Stimulated activated CD4-positive, alpha-beta T cell treated with anti-CD3 and anti-CD28 coated beads, Interleukin-2, amount 100 ng/mL, for 4 hours (primary cell): ENCODE measurements at places on chromosomes 11 and 22.

DNA sequence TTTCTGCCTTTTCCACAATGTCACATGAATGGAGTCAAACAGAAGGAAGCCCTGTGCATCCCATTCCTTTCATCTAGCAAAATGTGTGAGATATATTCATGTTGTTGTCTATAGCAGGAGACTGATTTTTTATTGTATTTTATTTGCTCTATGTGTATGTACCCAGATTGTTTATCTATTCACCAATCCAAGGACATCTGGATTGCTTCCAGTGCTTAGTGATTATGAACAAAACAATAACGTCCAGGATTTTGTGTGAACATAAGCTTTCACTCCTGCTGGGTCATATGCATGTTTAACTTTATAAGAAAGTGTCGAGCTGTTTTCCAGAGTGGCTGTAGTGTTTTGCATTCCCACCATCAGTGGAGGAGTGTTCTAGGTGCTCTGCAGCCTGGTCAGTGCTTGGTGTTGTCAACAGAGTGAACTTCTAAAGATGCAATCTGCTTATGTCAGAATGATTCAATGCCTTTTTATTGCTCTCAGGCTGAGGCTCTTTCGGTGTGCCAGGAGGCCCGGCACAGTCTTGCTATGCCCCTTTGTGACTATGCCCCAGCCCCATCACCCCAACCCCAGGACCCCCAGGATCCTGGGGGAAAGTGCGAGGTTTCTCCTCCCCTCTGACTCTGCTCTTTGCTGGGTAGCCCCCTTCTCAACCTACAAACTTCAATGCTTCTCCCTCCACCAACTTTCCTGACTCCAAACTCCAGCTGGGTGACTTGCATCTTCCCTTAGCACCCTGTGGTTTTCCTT lies 19.9 kb upstream of the SYT13 start:
- no peak for DNase-seq

- DNase-seq = no peak
Observed at GRCh38 chr22:35306350-35306967, 6.8 kb downstream of the TOM1 start.

DNA sequence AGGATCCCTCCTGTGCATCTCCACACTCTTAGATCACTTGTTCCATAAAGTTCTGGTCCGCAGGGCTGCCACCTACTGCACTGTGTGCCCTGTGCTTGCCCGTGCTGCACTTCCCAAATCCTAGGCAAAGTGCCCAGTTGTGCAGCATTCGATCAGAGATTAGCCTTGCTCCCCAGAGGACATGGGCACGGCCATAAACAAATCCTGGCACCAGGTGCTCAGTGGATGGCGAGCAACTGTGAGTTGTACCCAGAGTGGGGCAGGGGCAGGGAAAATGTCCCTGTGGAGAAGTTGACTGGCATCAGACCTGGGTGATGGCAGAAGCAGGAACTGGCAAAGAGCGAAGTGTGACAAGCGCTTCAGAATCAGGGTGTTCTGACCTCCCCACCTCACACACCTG lies 4.7 kb downstream of the FADS2 start:
- DNase-seq = no peak

- DNase-seq = peak; percentile 68
Observed at GRCh38 chr22:35660291-35661127, 12.3 kb downstream of the APOL6 start.

- DNase-seq = no peak
Observed at GRCh38 chr11:77886401-77886800, 65.5 kb downstream of the AAMDC start.

DNA sequence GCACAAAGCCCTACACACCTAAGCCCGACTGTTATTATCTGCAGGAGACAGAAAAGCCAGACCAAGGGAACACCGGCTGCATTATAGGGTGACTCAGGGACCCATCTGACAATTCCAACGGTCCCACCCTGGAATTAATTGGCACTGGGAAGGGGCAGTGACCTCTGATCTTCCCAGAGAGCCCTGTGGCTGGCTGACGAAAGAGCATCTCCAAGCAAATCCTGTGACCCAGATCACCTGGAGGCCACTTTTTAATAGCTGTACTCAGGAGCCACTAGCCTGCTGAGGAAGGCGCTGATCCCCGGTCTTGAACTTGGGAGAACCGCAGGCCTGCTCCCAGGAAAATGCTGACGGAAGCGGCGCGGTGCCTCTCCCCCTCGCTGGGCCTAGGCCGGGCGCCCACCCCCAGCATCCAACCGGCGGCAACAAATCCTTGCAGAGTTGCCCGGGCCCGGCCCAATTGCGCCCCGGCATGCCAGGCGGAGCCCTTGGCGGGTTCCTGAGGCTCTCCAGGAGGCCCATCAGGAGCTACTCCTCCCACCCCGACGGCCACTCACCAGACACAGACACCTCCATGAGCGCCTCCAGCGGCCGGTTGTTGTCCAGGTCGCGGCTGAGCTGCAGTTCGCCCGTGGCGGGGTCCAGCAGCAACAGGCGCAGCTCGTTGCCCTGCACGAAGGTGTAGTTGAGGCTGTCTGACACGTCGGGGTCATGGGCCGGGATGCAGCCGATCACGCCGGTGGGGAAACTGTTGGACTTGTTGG lies 4.2 kb downstream of the CELSR1 start:
- no peak for DNase-seq

DNA sequence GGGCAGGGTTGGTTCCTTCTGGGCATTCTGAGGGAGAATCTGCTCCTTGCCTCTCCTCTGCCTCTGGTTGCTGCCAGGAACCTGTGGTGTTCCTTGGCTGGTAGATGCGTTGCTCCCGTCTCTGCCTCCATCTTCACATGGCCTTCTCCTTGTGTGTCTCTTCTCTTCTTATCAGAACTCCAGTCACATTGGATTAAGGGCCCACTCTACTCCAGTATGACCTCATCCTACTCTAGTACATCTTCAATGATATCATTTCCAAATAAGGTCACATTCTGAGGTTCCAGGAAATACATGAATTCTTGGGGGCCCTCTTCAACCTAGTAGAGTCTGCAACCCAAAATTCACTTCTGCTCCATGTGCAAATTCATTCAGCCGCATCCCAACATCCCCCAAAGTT lies 33.3 kb downstream of the HTR3B start:
- DNase-seq = no peak

GRCh38 chr22:47125603-47126002 lies 363.2 kb downstream of the TBC1D22A start:
- no peak for DNase-seq

DNA sequence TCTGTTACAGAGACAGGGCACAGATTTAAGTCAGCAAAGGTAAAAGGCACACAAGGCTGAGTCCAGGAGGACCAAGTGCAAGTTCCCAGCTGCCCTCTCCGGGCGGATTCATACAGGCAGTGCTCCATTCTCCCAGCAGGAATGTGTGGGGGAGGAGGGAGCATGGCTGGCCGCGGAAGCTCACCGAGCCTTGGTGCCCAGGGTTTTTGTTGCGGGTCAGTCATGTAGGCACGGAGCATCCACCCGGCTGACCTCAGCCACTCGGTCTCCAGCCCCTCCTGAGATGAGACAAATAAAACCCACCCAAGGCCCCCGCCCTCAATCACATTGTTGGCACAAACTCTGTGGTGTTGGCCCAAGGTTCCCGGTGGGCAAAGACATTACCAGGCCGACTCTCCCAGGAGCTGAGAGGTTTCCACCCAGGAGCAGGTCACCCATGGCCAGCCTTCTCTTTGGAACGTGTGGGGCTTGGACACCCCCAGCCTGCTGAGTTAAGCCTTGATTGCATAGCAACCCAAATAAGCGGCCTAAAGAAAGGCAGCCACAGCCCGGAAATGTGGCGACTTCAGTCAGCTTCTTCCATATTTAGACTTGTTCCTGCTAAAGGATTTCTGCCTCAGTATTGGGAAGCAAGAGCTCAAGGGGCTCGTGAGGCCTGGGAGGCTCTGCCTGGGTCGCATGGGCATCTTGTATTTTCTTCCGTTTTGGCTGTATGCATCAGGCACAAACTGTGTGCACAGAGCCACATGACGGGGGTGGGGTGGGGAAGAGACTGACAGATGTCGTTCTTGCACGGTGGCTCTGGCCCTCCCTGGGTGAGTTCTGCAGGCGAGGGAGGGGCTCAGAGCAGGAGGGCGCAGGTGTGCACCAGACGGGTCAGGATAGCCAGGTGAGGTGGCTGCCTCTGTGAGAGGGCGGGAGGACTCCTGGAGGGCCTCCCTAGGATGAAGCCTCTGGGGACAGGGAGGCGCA lies 63.0 kb downstream of the ARHGAP8 start:
- no peak for DNase-seq

- no peak for DNase-seq
Observed at GRCh38 chr11:17848715-17849114, 114.1 kb downstream of the KCNC1 start.

DNA sequence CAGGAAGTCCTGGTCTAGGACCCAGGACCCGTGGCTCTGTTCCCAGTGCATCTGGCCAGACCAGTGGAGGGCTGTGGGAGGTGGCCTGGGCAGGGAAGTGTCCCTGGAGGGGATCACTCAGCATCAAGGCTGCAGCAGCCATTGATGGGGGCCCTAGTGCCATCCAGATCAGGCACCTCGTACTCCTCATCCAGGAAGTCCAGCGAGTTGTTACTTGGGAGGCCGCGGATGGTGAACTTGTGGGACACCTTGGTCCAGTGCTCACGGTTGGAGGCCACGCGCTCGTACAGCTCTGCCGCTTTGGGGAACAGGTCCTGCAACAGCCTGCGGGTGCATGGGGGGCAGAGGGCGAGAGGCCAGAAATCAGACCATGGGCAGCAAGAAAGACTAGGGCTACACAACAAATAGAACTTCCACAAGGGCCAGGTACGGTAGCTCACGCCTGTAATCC lies 96.9 kb downstream of the PDE2A start:
- no peak for DNase-seq

DNA sequence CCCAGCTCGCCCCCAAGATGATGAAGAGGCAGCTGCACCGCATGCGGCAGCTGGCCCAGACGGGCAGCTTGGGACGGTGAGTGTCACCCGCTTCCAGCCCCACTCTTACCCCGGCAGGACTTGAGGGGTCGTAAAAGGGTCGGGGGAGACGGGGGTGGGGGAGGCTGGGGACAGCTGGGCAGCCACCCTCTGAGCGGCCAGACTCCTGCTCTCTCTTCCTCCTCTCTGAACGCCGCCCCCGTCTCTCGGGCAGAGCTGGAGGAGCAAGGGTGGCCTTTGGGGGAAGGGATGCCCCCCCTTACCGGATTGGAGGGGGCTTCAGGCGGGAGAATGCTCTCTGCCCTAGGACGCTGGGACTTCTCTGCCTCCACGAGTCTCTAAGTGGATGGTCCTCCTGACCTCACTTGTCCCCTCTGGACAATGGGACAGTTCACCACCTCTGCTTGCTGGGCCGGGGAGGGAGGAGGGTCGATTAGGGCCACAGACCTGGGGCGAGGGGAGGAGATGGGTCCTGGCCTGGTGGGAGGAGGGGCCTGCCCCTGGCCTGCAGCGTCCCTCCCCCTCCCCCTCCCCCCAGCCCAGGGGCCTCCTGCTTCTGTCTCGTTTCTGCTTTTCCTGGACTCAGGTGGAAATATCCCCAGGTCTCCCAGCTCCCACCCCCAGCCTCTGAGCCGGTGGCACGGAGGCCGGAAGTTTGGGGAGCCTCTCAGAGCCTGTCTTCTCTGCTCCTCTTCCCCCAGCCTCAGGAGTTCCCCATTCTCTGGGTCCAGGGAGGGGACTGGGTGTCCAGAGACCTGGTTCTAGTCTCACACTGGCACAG lies 512 bp downstream of the SH3BP1 start:
- DNase-seq = no peak

DNA sequence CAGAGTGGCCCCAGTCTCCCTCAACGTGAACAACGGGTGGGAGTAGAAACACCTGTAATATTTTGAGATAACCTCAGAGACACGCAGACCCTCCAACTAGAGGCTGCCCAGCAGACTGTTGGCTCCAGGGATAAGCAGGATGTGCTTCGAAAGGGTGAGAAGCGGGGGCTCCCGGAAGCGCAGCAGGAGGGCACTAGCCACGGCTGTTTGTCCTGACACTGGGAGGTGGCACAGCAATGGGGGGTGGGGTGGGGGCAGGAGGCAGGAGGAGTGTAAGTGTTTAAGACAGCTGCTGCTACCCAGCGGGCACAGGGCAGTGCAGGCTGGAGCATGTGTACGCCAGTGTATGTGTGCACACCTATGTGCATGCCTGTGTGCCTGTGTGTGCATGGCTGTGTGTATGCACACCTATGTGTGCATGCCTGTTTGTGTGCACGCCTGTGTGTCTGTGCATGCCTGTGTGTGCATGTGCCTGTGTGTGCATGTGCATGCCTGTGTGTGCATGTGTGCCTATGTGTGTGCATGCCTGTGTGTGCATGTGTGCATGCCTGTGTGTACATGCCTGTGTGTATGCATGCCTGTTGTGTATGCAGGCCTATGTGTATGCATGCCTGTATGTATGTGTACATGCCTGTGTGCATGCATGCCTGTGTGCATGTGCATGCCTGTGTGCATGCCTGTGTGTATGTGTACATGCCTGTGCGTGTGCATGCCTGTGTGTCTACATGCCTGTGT lies 154.7 kb downstream of the SHANK2 start:
- no peak for DNase-seq

DNA sequence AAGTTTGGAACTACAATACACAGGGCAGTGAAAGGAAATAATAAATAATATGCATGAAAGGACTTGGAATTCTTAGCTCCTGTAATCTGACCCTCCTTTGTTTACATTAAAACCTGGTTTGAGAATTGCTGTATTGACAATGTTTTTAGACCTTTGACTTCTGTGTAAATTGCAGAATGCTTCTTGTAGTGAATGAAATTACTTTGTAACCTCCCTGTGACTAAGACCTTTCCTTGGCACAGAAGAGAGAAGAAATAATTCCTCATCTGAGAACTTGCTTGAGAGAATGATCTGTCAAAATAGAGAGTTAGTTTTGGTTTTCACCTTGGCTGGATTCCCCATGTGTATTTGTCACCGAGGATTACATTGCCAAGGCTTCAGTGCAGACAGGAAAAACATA lies 640.0 kb upstream of the ANO5 start:
- DNase-seq = no peak

GRCh38 chr11:105296806-105297205 lies 157.2 kb upstream of the CARD18 start:
- DNase-seq = no peak

GRCh38 chr22:48222742-48223487 lies 1460.5 kb downstream of the TBC1D22A start:
- DNase-seq = no peak

GRCh38 chr11:41779401-41779960 lies 320.0 kb upstream of the LRRC4C start:
- DNase-seq = no peak

DNA sequence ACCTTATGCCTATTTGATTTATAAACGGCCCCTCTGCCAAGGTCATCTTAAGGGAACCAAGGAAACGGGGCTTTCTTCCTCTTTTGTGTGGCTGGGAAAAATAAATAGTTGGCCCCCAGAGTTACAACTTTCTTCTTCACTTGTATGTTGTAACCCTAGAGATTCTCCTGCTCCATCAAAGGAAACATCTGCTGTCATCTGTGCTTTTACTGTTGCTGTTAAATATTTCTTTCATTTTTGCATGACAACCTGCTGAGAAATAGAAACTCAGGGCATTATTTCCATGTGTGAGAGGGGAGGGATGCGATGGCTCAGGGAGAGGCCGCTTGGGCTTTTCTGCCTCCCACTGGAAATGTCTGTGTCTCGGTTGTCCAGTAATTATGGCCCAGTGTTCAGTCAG lies 21.8 kb upstream of the CDC42EP2 start:
- no peak for DNase-seq
